ENCODE measurements at places on chromosomes 4 and X. TPM values are rescaled to one million over a fixed set of nuclear protein-coding genes. Genes with fewer than 3 reads are reported as not detected.

- H3K4me1 ChIP-seq, result no peaks in the 10 kb centered on the region
- no peak overlapping the region for H3K27ac ChIP-seq
- H3K36me3 ChIP-seq, result no peaks in the 10 kb centered on the region
- no peaks in the 10 kb centered on the region for H3K27me3 ChIP-seq
- H3K4me3 ChIP-seq, result no peak overlapping the region
These were observed 1135.0 kb upstream of the TENM3 start for GRCh38 chr4:181108237-181108636.

GRCh38 chr4:2937986-2938385 lies 25.2 kb downstream of the NOP14 start:
- no peak overlapping the region for H3K4me3 ChIP-seq
- H3K4me1 ChIP-seq, result peaks cover 31% of the 10 kb centered on the region
- no peak overlapping the region for H3K27ac ChIP-seq
- no peaks in the 10 kb centered on the region for H3K27me3 ChIP-seq

GRCh38 chr4:83961575-83961974 lies 425.7 kb downstream of the GPAT3 start:
- DNase-seq, result no peak
- H3K36me3 ChIP-seq, result no peaks in the 10 kb centered on the region
- H3K4me3 ChIP-seq, result no peak overlapping the region
- no peaks in the 10 kb centered on the region for H3K4me1 ChIP-seq
- no peaks in the 10 kb centered on the region for H3K27me3 ChIP-seq
- H3K27ac ChIP-seq, result no peak overlapping the region

- no peaks in the 10 kb centered on the region for H3K27me3 ChIP-seq
- DNase-seq, result no peak
- no peak overlapping the region for H3K27ac ChIP-seq
- no peak overlapping the region for H3K4me3 ChIP-seq
- no peaks in the 10 kb centered on the region for H3K36me3 ChIP-seq
These were observed 205.5 kb downstream of the PCDH19 start for GRCh38 chrX:100204534-100204933.

- H3K4me3 ChIP-seq, result no peak overlapping the region
- H3K27ac ChIP-seq, result peak overlapping the region; percentile 24
- H3K4me1 ChIP-seq, result peaks cover 3% of the 10 kb centered on the region
- H3K27me3 ChIP-seq, result no peaks in the 10 kb centered on the region
These were observed 59.7 kb downstream of the SMAD1 start for GRCh38 chr4:145541346-145541745.

- H3K27ac ChIP-seq, result no peak overlapping the region
- no peaks in the 10 kb centered on the region for H3K36me3 ChIP-seq
- peaks cover 88% of the 10 kb centered on the region for H3K27me3 ChIP-seq
- no peak overlapping the region for H3K4me3 ChIP-seq
- DNase-seq, result no peak
These were observed 69.2 kb downstream of the FBXO8 start for GRCh38 chr4:174214101-174214878.

GRCh38 chr4:111031001-111031579 lies 408.2 kb upstream of the PITX2 start:
- no peak for DNase-seq
- H3K27ac ChIP-seq, result no peak overlapping the region
- no peaks in the 10 kb centered on the region for H3K27me3 ChIP-seq
- H3K4me1 ChIP-seq, result no peaks in the 10 kb centered on the region
- H3K36me3 ChIP-seq, result no peaks in the 10 kb centered on the region

- H3K27me3 ChIP-seq, result no peaks in the 10 kb centered on the region
- H3K4me1 ChIP-seq, result no peaks in the 10 kb centered on the region
- no peak overlapping the region for H3K27ac ChIP-seq
- no peak for DNase-seq
- H3K4me3 ChIP-seq, result no peak overlapping the region
These were observed 3.8 kb downstream of the CD99 start for GRCh38 chrX:2694914-2695267.

GRCh38 chr4:140925417-140925816 lies 169.2 kb upstream of the TBC1D9 start:
- H3K4me1 ChIP-seq, result no peaks in the 10 kb centered on the region
- no peak for DNase-seq
- no peak overlapping the region for H3K4me3 ChIP-seq

DNA sequence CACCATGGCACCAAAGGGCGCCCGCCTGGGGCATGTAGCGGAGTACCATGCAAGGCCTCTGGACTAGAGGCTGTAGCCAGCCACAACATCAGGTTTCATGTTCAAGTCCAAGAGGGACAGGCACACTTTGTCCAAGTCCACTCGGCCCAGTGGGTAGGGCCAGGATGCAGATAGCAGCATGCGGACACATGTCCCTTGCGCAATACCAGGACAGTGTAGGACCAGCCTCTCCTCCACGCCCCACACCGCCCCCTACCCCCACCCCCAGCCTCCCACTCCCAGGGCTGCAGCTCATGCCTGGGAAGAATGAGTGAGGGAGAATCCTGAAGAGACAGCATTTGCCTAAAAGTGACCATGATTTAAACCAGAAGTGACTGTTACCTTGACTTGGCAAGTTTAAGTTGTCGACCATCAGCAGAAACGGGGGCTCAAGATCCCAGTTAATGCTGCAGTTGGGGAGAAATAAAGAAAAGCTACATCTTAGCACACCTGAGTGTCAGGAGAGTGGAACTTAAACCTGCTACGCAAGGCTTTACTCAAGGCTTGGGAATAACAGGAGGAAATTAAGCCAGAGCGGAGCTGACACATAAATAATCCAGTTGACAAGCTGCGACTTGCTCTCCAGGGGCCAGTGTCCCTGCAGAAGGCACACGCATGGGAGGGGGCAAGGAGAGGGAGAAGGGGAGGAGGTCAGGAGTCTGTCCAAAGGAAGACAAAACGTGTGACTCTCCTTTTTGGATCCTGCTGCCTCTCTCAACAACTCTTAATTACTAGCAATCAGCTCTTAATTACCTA lies 221.7 kb downstream of the BCOR start:
- H3K4me1 ChIP-seq, result no peaks in the 10 kb centered on the region
- H3K27ac ChIP-seq, result no peak overlapping the region
- no peaks in the 10 kb centered on the region for H3K36me3 ChIP-seq
- no peaks in the 10 kb centered on the region for H3K27me3 ChIP-seq
- H3K4me3 ChIP-seq, result no peak overlapping the region
- DNase-seq, result no peak

GABRE gene
- total RNA-seq, result 120 TPM

APOO gene
- 16.1 TPM for total RNA-seq

HS3ST1 gene
- total RNA-seq, result 3.8 TPM

PAGE2 gene
- total RNA-seq, result not detected
